NCI-H82 (cell line): ENCODE measurements at places on chromosomes 1 and 21.

GRCh38 chr21:44653123-44653522 is 1.3 kb downstream of the KRTAP12-4 start:
- no peak for DNase-seq

GRCh38 chr1:183417772-183418491 is at the start of gene NMNAT2:
TSS of gene NMNAT2 (minus strand) at chr1:183418380. CDS start at chr1:183418267, 113 bp downstream.
- peak; percentile 91 for DNase-seq

DNA sequence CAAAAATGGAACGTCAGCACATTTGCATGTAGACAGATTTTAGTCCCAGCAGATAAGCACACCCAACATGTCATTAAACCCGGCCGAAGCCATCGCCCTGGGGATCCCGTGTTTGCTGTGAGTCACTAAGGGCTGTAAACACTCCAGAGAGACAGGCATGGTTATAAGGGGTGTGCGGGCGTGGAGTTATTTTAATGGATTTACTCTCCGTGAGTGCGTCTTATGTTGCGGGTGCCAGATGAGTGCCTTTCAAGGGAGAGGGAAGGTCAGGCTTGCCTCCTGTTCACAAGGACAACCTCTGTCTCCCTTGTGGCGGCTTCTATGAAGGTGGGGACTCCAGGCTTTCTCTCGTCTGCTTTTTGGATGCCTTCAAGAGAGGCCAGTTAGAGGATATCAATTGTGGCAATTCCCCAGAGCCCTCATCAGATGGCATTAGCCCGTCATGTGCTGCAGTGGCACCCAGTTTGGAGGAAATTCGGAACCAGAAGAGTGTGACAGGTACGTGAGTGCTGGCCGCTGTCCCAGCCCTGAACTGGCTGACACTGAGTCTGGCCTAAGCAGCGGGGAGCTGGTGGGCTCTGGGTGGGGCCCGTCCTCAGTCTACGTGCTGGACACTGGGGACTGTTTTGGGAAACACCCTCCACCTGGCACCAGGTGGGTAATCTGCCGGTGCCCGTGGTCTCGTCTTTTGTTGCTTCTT is 223.8 kb upstream of the TMEM51 start:
- no peak for DNase-seq

DNA sequence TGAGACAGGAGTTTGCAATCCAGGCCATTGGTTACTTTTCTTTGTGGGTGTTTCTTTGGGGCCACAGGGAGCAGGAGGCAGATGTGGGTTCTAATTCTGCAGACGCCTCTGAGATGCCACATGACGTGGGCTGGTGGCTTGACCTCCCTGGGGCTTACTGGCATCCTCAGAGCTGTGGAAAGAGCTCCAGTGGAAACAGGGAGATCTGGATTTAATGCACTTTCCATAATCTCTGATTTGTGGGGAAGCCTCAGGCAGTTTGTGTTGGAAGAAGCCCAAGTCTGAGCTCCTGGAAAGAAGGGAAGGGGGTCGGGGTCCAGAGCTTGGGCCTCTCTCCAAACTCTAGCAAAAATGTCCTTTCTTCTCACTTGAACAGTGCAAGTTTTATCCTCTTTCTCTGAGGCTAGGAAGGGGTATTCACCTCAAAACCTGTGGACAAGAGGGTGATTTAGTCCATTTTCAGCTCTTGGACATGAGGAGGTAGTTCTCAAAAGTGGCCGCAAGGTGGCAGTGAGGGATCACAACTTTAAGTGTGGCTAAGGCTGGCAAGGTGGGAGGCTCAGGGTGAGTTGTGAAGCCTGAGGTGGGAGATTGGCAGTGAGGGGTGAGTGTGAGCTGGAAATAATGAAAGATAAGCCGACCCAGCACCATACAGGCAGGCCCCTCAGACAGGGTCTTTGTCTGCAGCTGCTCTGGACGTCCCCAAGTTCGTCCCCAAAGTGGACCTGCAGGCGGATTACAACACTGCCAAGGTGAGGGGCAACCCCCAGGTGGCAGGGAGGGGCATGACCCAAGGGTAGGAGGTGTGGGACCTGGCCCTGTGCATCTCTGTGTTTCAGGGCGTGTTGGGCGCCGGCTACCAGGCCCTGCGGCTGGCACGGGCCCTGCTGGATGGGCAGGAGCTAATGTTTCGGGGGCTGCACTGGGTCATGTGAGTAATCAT is 9.2 kb downstream of the IKBKE start:
- DNase-seq, result peak; percentile 93

- no peak for DNase-seq
Observed at GRCh38 chr1:145849356-145850160, 4.1 kb downstream of the NUDT17 start.
